Endothelial cell of umbilical vein (primary cell): ENCODE measurements at places on chromosomes 1 and 21. TPM values are rescaled to one million over a fixed set of nuclear protein-coding genes. Genes with fewer than 3 reads are reported as not detected.
A peak's percentile ranks its signal among the peaks of the same experiment; 100 is the strongest.

The PRR9 gene
- polyA plus RNA-seq, result not detected in 2 replicates

The SLC44A3 gene
- 0.29 and 0.33 TPM in 2 replicates for polyA plus RNA-seq

The SLC25A44 gene
- 30.2 and 30.6 TPM in 2 replicates for polyA plus RNA-seq

The SCYL3 gene
- polyA plus RNA-seq, result 2.7 and 3.3 TPM in 2 replicates

The NDC1 gene
- 21.9 and 23.2 TPM in 2 replicates for polyA plus RNA-seq

The TDRD5 gene
- not detected in 2 replicates for polyA plus RNA-seq

The KCNJ15 gene
- 1.5 and 2.4 TPM in 2 replicates for polyA plus RNA-seq

The CFAP141 gene
- polyA plus RNA-seq, result not detected in 2 replicates

The SLC25A24 gene
- 12.9 and 16.9 TPM in 2 replicates for polyA plus RNA-seq

The PDC gene
- polyA plus RNA-seq, result not detected in 2 replicates

The CATSPERE gene
- 0.41 and 0.61 TPM in 2 replicates for polyA plus RNA-seq

DNA sequence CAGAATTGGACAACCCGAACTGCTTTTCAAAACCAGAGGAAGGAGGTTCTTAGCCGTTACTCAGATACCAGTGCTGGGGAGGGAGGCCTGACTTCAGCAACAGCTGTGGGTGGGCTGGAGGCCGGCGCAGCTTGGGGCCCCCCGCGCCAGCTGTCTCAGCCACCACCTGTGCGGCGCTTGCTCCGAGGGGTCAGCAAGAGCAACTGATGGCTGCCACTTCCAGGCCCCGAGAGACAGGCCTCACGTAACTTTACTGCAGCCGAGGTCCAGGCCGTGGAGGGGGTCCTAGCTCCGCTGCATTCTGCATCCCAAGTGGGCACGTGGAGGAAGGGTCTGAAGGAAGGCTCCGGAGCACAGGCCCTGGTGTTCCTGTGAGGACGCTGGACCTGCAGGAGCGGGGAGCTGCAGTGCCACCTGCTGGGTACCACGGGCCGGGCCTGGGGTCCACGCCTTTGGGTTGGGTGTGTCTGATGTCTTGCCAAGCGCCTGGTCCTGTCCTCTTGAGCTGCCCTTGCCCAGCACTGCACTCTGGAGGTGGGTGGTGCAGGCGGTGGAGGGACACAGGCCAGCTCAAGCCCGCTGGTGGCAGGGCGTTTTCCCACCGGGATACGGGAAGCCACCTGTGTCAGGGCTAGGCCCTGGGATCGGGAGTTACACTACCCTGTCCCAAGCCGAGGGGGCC lies 9.8 kb downstream of the THAP3 start:
- DNase-seq, result peak; percentile 56

- no peak for DNase-seq
Measured at GRCh38 chr1:151982300-151983005, 11.2 kb downstream of the S100A10 start.

DNA sequence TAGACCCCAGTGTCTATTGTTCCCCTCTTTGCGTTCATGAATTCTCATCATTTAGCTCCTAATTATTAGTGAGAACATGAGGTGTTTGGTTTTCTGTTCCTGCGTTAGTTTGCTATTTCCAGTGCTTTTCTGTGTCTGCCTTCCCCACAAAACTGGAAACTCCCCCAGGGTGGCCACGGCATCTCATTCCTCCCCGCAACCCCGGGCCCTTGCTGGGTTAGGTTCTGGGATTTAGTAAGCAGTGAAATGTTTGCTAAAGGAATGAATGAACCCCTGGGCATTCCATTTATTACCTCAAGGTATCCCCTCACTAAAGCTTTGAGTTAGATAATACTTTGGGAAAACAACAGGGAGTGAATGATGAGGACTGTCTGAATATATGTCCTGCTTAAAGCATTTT lies 142.9 kb downstream of the GLUL start:
- no peak for DNase-seq

- DNase-seq, result peak; percentile 67
Measured at GRCh38 chr1:60228041-60228491, 154.5 kb upstream of the C1orf87 start.

GRCh38 chr1:223068900-223069665 lies 74.0 kb downstream of the TLR5 start:
- no peak for DNase-seq

DNA sequence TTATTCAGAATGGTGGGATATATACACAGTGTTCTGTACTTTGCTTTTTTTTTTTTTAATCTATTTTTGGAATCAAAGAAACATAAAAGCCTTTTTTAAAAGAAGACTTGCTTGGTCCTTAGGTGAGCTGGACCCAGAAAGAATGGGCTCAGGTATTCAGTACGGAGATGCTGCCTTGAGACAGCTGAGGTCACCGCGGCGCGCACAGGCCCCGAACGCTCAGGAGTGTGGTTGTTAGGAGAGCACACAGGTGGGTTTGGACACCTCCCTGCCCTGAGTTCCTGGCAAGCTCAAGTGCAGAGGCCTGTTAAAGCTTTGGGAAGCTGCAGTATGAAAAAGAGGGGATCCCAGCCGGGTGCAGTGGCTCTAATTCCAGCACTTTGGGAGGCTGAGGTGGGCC lies 31.8 kb downstream of the RAB4A start:
- no peak for DNase-seq

DNA sequence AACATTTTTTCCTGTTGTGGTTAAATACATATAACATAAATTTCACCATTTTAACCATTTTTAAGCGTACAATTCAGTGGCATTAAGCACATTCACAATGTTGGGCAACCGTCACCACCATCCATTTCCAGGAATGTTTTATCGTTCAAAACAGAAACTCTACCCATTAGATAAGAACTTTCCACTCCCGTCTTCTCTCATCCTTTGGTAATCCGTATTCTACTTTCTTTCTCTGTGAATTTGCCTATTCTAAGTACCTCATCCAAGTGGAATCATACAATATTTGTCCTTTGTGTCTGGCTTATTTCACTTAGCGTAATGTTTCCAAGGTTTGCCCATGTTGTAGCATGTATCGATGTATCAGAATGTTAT lies 336.0 kb downstream of the RRAGC start:
- DNase-seq, result no peak

- DNase-seq, result peak; percentile 31
Measured at GRCh38 chr1:24822887-24823286, 77.6 kb downstream of the CLIC4 start.

DNA sequence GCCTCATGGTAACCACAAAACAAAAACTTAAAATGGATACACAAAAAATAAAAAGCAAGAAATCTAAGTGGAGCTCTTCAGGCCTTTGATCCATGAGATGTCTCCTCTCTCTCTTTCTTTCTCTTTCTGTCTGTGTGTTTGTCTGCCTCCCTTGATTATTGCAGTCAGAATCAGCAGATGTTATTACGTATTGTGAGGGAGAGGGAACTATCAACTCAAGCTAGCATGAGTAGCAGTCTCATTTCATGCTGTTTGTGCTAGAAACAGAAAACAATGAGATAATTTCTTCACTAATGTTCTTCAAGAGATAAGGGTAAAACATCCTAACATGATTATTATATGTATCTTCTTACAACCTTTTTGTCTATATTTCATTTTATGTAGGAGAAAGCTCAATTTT lies 103.7 kb upstream of the PDC start:
- no peak for DNase-seq

DNA sequence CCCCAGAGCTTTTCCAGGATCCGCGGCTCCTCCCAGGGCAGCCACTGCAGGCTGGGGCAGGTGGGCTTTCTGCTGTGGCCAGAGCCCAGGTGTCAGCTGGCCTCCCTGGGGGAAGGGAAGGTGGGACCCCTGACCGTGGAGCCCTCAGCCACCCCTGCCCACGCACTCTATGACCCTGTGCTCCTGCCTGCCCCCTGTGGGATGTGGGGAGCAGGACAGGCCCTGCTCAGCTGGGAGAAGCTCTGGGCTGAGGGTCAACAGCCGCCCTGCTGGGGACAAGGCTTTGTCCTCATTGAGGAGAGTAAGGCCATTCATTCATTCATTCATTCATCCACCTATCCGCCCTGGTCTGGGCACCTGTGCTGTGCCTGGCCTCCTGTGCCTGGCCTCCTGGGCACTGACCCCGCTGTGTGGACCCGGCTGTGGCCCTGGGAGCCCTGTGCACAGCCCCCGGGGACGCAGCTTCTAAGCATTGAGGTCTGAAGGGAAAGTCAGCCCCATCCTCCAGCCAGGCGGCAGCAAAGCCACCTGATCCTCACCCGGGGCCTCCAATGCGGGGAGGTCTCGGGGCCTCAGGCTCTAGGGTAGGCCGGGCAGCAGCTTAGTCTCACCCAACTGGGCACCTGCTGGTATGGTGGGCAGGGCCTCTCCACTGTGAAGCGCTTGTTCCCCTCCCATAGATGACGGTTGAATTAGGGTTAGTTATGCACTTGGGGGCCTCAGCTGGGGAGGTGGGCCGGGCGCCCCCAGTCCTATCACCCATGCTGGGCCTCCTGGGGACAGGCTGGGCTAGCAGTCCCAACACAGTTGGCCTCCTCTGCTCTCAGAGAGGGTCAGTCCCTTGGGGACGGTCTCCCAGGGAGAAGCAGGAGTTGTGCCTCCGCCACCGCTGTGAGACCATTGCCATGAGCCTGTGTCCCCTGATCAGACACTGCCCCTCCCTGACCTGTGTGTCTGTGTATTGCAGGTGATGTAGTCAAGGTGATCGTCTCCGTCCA lies 6.0 kb downstream of the TNFRSF14 start:
- no peak for DNase-seq

GRCh38 chr1:97348599-97349265 lies 572.1 kb downstream of the DPYD start:
- no peak for DNase-seq

- DNase-seq, result no peak
Measured at GRCh38 chr1:45822644-45823043, 19.2 kb downstream of the MAST2 start.

DNA sequence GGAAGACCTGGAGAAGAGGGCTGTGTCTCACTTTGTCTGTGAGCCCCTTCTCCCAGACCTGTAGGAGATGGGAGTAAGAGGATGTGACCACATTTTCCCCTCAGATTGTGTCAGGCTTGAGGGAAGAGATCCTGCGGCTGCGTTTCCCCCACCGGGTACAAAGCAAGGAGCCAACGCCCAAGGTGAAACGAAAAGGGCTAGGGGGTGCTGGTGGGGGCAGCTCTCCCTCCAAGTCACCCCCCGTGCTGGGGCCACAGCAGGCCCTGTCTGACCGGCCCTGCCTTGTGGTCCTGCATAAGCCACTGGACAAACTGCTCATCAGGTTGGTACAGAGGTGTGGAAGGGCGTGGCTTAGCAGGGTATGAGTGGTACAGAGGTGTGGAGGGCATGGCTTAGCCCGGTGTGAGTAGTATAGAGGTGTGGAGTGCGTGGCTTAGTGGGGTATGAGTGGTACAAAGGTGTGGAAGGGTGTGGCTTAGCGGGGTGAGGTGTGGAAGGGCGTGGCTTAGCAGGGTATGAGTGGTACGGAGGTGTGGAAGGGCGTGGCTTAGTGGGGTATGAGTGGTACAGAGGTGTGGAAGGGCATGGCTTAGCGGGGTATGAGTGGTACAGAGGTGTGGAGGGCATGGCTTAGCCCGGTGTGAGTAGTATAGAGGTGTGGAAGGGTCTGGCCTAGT lies 30.6 kb downstream of the HYI start:
- no peak for DNase-seq

DNA sequence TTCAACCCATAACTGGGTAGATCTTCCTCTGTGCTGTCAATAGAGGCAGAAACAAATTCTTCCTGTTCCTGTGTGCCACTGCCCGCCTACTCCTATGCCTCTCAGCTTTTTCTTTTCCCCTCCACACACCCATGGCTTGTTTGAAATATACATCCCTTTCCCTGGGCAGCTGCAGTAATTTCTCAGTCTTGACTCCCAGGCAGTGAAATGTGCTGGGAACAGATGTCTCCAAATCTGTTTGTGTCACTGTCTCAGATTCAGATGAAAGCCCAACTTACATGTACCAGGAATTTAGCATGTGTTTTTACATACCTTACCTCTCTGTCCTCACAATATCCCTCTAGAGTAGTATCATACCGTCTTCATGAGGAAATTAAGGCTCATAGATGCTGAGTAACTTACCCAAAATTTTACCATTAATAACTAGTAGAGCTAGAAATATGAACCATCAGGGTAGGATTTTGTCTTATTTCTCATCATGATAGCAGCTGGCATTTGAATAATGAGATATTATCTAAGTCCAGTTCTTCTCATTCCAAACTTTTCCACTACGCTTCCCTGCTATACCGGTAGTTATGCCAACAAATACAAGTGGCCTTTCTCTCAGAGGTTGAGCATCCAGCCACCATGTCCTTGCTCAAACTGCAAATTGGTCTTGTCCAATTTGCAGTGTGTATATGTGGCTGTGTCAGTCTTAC lies 4.7 kb upstream of the VASH2 start:
- no peak for DNase-seq

DNA sequence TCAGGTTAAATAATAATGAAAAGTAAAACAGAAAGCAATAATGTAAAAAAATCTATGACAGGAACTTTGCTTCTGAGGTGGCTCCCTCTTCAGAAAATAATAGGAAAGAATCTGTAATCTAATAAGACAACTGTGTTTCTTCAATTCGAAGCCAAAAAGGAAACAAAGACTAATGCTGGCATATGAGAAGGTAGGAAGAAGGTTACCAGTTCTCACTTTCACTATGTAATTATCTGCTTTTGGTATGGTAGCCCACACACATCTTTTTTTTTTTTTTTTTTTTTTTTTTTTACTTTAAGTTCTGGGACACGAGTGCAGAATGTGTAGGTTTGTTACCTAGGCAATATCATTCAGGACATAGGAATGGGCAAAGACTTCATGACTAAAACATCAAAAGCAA lies 47.1 kb downstream of the COP1 start:
- DNase-seq, result no peak

- no peak for DNase-seq
Measured at GRCh38 chr1:203601716-203602309, 24.8 kb upstream of the ATP2B4 start.

DNA sequence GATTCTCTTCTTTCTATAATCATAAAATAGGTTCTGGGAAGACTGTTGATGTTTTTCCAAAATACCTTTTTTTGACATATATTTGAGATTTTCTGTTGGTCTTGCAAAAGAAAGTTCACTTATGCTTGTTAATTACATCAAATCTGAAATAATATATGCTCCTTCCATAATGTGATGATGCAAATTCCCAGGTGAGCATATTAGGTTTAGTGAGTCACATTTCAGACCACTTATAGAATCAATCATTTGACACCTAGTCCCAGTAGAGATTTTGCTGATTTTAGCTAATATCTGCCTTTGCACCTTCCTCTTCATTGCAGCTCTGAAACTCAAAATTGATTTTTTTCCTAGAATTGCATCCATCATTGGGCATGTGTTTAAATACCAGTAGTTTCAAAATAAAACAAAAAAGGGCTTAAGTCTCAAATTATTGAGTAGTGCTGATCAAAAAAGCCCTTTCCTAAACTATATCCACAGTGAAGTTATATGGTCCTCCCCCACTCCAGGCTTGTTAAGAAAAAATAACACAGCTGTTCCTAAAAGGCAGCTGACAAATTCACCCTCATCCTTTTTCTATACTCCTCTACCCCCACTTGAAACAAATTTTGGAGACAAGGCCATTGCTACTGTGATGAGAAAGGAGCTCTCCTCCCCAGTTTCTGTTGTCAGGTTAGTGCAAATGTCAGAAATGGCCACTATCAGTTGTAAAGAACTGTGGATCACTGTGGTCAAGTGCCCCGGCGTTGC lies 37.1 kb upstream of the KCNQ4 start:
- DNase-seq, result no peak

DNA sequence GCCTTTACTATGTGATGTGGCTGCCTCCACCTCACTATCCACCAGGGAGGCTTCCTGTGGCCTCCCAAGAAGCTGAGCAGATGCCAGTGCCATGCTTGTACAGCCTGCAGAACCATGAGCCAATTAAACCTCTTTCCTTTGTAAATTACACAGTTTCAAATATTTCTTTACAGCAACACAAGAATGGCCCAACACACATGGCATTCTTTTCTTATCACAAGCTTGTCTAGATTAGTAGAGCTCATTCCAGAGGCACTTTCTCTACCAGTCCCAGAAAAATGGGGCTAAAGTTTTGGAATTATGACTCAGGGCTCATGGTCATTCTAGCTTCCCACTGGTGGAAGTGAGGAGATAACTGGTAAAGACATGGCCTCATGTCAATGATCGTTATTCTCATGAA lies 655.2 kb downstream of the LMO4 start:
- no peak for DNase-seq
